ENCODE measurements at places on chromosomes 6 and 20.

- no peak for DNase-seq
Observed at GRCh38 chr6:139287868-139288267, 3.9 kb downstream of the TXLNB start.

GRCh38 chr20:45052698-45053429 is 48.1 kb downstream of the KCNS1 start:
- peak; percentile 71 for DNase-seq

- no peak for DNase-seq
Observed at GRCh38 chr6:108766886-108767285, 81.3 kb upstream of the ARMC2 start.

DNA sequence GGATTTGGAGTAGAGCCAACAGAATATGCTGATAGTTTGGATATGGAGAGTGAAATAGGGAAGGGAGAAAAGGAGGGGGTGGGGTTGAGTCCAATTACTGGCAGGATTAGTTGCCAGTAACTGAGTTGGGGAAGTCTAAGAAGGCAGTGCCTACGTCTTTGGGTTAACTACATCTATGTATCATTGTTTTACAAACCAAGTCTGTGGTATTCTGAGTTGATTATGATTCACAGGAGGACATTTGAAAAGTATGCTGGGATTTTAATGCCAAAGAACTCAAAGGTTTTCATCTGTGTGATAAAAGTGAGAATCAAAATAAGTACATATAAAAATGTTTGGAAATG is 14.7 kb downstream of the DSE start:
- no peak for DNase-seq

GRCh38 chr6:78639111-78640110 is 227.9 kb upstream of the IRAK1BP1 start:
- no peak for DNase-seq

DNA sequence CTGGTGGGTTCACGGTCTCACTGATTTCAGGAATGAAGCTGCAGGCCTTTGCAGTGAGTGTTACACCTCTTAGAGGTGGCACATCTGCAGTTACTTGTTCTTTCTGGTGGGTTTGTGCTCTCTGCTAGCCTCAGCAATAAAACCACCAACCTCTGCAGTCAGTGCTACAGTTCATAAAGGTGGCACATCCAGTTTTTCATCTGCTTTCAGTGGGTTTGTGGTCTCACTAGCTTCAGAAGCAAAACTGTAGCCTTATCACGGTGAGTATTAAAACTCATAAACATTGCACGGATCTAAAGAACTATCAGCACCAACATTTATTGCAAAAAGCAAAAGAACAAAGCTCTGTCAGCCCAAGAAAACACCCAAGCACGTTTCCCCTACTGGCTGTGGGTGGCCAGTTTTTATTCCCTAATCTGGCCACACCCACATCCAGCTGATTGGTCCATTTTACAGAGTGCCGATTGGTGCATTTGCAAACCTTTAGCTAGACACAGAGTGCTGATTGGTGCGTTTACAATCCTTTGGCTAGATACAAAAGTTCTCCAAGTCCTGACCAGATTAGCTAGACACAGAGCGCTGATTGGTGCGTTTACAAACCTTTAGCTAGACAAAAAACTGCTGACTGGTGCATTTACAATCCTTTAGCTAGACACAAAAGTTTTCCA is 3.4 kb upstream of the TMEM14C start:
- peak; percentile 57 for DNase-seq

GRCh38 chr6:44084231-44085014 is 42.8 kb downstream of the MRPL14 start:
- DNase-seq, result no peak

DNA sequence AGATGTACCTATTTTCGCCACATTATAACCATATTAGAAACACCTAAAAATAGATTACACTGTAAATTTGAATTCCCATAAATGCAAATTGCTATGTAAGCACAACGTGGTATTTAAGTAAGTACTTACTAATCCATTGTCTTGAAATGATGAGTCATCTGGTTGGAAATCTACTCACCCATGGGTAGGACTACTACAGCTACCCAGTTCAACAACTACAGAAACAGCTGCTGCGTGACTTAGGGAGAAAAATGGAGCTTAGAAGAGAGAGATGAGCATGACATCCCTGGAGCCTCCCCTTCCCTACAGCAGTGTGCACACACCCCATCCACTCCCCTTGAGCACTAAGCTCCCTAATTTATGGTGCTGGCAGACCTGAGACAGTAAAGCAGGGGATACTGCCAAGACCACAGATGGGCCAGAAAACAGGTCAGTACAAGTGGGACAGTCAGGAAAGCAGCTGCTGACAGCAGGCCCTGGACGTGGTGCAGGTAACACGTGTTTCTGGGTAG is 26.9 kb downstream of the RRAGD start:
- DNase-seq, result peak; percentile 14

- DNase-seq, result no peak
Observed at GRCh38 chr6:133959667-133960368, 6.8 kb downstream of the TBPL1 start.

DNA sequence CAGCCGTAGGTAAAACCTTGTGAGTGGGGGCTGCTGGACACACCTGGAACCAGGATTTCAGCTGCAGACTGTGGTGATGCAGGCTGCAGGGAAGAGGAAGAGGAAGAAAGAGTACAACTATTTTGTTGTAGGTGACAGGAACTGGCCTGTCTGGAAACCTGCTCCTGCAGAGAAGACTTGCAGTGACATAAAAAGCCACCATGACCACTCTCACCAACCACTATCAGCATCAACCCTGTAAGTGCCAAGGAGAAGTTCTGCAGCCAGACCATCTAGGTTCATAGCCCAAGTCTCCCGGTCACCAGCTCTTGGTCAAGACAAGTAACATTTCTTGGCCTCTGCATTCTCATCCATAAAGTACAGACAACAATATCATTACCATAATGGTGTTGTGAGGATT is 91.2 kb downstream of the PREX1 start:
- no peak for DNase-seq

DNA sequence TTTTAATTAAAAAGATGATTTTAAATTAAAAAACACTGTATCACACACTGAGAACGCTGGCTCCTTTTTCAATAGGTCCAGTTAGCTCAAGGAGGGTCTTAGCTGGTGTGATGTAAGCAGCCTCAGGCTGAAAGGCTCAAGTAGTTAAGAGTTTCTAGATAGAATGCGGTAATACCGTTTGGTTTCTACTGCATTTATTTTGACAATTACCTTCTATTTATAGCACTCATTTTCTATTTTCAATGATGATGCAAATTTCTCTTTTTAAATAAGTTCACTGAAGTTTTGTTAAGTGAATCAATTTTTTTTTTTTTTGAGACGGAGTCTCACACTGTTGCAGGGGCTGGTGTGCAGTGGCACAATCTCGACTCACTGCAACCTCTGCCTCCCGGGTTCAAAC is 87.1 kb downstream of the PREX1 start:
- DNase-seq, result no peak

- DNase-seq, result no peak
Observed at GRCh38 chr6:84809455-84809854, 45.1 kb upstream of the TBX18 start.
